Neural crest cell (in vitro differentiated cells): ENCODE measurements at places on chromosomes 5 and 9. TPM values are rescaled to one million over a fixed set of nuclear protein-coding genes. Genes with fewer than 3 reads are reported as not detected.

GRCh38 chr5:61168951-61169350 is 6.7 kb upstream of the SMIM15 start:
- no peaks in the 10 kb centered on the region for H3K27me3 ChIP-seq
- no peak overlapping the region for H3K27ac ChIP-seq
- DNase-seq = no peak
- H3K4me3 ChIP-seq = no peak overlapping the region
- H3K36me3 ChIP-seq = peaks cover 9% of the 10 kb centered on the region

- H3K4me3 ChIP-seq = no peak overlapping the region
- DNase-seq = no peak
- H3K27me3 ChIP-seq = peaks cover 3% of the 10 kb centered on the region
- no peaks in the 10 kb centered on the region for H3K36me3 ChIP-seq
- H3K4me1 ChIP-seq = no peaks in the 10 kb centered on the region
Measured at GRCh38 chr9:37371565-37372464, 50.7 kb upstream of the GRHPR start.

SURF6 gene
- 22.4 and 23.9 TPM in 2 replicates for total RNA-seq

DNA sequence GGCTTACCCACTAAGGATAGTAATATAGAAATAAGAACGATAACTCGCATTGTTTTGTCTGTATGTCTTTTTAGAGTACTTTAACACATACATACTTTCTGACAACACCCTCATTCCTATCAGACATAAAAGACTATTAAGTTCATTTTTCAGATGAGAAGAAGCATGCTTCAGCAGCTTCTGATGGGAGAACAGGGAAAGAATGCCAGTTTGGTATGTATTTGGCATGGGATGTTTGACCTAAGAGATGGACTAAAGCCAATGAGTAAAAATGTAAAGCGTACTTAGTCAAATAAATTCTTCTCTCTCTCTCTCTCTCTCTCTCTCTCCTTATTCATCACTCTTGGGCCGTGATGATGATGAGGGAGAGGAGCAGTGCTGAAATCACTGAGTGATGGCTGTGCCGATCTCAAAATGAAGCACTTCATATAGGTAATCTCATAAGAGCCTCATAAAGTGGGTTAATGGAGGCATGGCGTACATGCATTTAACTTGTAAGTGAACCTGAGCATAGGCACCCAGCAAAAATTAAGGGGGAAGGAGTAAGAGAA is 71.5 kb downstream of the SLIT3 start:
- H3K27me3 ChIP-seq = peaks cover 7% of the 10 kb centered on the region
- no peak overlapping the region for H3K4me3 ChIP-seq
- no peaks in the 10 kb centered on the region for H3K4me1 ChIP-seq
- H3K36me3 ChIP-seq = no peaks in the 10 kb centered on the region
- DNase-seq = no peak
- H3K27ac ChIP-seq = no peak overlapping the region

DNA sequence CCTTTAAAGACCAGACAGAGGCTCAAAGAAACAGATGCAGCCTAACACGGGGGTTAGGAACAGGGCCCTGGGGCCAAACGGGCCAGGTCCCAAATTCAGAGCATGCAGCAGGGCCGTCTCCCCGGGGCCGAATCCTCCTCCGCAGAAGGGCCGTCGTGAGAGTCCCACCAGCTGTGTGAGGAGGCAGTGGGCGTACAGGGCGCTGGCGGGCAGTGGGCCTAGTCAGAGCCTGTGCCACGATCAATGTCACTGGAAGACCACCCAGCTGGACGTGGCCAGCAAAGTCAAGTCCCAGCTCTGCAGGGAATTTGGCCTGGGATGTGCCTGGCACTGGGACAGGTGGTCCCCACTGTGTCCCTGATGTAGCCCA is 15.8 kb upstream of the FCN2 start:
- H3K4me1 ChIP-seq = no peaks in the 10 kb centered on the region
- H3K27ac ChIP-seq = no peak overlapping the region
- peaks cover 2% of the 10 kb centered on the region for H3K27me3 ChIP-seq
- DNase-seq = no peak

- H3K36me3 ChIP-seq = no peaks in the 10 kb centered on the region
- peaks cover 3% of the 10 kb centered on the region for H3K4me1 ChIP-seq
- H3K27ac ChIP-seq = no peak overlapping the region
- H3K4me3 ChIP-seq = no peak overlapping the region
Measured at GRCh38 chr9:87371795-87372355, 125.8 kb upstream of the DAPK1 start.

- no peak overlapping the region for H3K4me3 ChIP-seq
- no peaks in the 10 kb centered on the region for H3K27me3 ChIP-seq
- no peak for DNase-seq
- H3K4me1 ChIP-seq = peaks cover under 1% of the 10 kb centered on the region
Measured at GRCh38 chr9:109912726-109913460, 132.9 kb downstream of the PALM2AKAP2 start.

FAM78A gene
- total RNA-seq = 3.8 and 4.4 TPM in 2 replicates

GRCh38 chr5:180590543-180591310 is 572 bp downstream of the SCGB3A1 start:
- H3K27me3 ChIP-seq = peaks cover 72% of the 10 kb centered on the region
- no peak overlapping the region for H3K4me3 ChIP-seq
- peak; percentile 6 for DNase-seq
- H3K4me1 ChIP-seq = peaks cover 11% of the 10 kb centered on the region
- no peak overlapping the region for H3K27ac ChIP-seq

GRCh38 chr5:74648835-74649293 is 8.3 kb upstream of the ENC1 start:
- no peak for DNase-seq
- H3K27ac ChIP-seq = peak overlapping the region; percentile 4
- H3K4me3 ChIP-seq = peak overlapping the region; percentile 43
- H3K36me3 ChIP-seq = no peaks in the 10 kb centered on the region
- H3K4me1 ChIP-seq = peaks cover 47% of the 10 kb centered on the region

DNA sequence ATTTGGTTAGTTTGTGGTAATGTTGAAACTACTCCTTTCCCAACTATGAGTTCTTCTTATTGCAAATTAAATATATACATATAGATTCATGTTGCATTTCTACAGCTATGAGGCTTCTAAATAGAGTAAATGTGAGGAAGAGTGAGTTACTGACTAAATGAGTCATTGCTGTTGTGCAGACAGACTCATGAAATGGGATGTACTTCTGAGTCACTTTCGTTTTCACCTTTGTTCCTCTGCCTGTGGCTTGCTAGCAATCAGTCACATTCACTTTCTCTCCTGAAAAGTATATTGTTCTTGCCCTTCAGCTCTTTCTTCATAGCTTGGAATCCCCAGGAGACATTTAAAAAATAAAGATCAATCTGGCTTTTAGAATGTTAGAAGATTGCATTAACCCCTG is 295.5 kb upstream of the SMC2 start:
- H3K4me1 ChIP-seq = no peaks in the 10 kb centered on the region
- H3K27me3 ChIP-seq = no peaks in the 10 kb centered on the region

GRCh38 chr9:92764381-92764987 is at the start of gene BICD2:
Gene BICD2 (minus strand): TSS chr9:92764833. CDS start chr9:92764744, 89 bp downstream.
- H3K27ac ChIP-seq = peak within 1 kb of the TSS; percentile 98
- peak within 1 kb of the TSS; percentile 94 for H3K4me3 ChIP-seq
- H3K27me3 ChIP-seq = peaks cover 3% of the 10 kb centered on the region
- no peaks in the 10 kb centered on the region for H3K36me3 ChIP-seq
- DNase-seq = peak; percentile 18

DNA sequence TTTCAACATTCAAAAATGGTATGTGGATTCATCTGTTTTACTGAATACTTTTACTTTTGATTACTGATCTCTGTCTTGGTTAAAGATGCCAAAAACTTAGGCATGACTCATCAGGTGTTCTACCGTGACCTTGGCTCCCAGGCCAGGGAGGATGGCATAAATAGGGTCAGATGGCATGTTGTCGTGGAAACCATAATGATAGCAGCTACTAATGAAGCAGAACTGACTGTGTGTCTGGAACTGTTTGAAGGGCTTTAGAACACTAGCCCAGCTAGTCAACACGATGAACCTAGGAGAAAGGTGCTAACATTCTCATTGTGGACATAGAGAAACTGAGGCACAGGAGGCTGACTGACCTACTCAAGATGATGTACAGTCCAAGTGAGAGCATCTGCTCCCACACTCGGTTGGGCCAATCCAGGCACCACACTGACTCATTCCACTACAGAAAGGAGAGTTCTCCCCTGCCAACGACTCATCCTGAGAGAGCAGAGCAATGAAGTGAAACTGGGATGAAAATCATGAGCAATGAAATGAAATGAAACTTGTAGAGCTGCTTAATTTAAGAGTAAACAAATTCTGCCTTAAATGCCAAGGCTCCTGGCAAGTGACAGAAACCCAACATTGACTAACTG is 116.0 kb downstream of the TENT4A start:
- H3K27ac ChIP-seq = no peak overlapping the region
- H3K27me3 ChIP-seq = peaks cover 2% of the 10 kb centered on the region
- no peak overlapping the region for H3K4me3 ChIP-seq
- H3K36me3 ChIP-seq = peaks cover 2% of the 10 kb centered on the region
- no peak for DNase-seq
- H3K4me1 ChIP-seq = peaks cover 12% of the 10 kb centered on the region

CD74 gene
- total RNA-seq = 6.3 and 7.3 TPM in 2 replicates

DNA sequence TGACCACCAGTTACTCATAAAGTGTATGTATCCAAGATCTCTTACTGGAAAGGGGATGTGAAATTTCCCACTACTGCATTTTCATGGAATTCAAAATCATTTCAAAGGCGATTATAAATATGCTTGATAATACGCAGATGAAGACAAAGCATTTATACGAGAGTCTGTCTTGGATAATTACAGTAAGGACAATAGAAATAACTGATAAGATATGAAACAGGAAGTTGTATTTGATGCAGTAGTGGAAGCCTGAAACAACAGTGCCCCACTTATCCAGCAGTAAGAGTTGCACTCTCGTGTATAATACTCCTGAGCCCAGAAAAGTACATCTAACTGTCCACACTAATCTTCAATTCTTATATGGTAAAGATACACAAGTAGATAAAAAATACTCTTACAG is 188.7 kb upstream of the POU5F2 start:
- H3K4me1 ChIP-seq = peaks cover 13% of the 10 kb centered on the region
- no peaks in the 10 kb centered on the region for H3K27me3 ChIP-seq
- no peak for DNase-seq
- H3K4me3 ChIP-seq = no peak overlapping the region
- H3K27ac ChIP-seq = no peak overlapping the region

BNIP1 gene
- 14.2 and 14.6 TPM in 2 replicates for total RNA-seq

TEX48 gene
- not detected in 2 replicates for total RNA-seq

CNTNAP3B gene
- total RNA-seq = 9.4 and 10.0 TPM in 2 replicates

GRCh38 chr5:80368661-80369480 is 39.0 kb upstream of the ZFYVE16 start:
- DNase-seq = no peak
- peaks cover 12% of the 10 kb centered on the region for H3K36me3 ChIP-seq
- H3K4me3 ChIP-seq = no peak overlapping the region
- H3K4me1 ChIP-seq = peaks cover 46% of the 10 kb centered on the region
- H3K27me3 ChIP-seq = no peaks in the 10 kb centered on the region
- H3K27ac ChIP-seq = no peak overlapping the region

GRCh38 chr5:55634209-55634805 is 77.8 kb downstream of the SLC38A9 start:
- H3K36me3 ChIP-seq = peaks cover 6% of the 10 kb centered on the region
- H3K27ac ChIP-seq = no peak overlapping the region
- H3K27me3 ChIP-seq = no peaks in the 10 kb centered on the region
- H3K4me3 ChIP-seq = no peak overlapping the region

- no peak overlapping the region for H3K27ac ChIP-seq
- H3K4me3 ChIP-seq = no peak overlapping the region
- no peak for DNase-seq
Measured at GRCh38 chr5:172672681-172673080, 31.6 kb downstream of the NEURL1B start.

DNA sequence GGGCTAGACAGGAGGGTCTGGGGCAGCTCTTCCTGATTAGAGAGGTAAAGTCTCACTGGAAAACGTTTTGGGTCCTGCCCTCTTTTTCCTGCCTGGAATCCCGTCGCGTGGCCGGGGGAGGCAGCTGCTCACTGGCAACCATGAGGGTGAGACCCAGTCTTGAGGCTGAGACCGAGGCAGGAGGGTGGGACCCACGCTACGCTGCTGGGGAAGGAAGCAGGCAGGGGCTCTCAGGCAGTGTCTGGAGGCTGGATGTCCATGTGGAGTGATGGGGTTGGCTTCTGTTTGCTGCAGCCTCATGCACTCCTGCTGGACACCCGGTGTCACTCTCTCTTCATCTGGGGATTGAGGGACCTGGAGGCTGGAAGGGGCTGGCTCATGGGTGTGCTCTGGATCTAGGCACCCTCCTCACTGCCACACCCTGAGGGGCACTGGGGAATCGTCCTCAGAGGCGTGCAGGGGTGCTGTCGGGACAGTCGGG is 11.3 kb upstream of the SLC2A6 start:
- H3K27ac ChIP-seq = no peak overlapping the region
- no peaks in the 10 kb centered on the region for H3K36me3 ChIP-seq
- H3K4me3 ChIP-seq = no peak overlapping the region
- H3K4me1 ChIP-seq = no peaks in the 10 kb centered on the region
- no peaks in the 10 kb centered on the region for H3K27me3 ChIP-seq

HRCT1 gene
- total RNA-seq = not detected in 2 replicates

PALM2AKAP2 gene
- 5.6 and 7.1 TPM in 2 replicates for total RNA-seq

DNA sequence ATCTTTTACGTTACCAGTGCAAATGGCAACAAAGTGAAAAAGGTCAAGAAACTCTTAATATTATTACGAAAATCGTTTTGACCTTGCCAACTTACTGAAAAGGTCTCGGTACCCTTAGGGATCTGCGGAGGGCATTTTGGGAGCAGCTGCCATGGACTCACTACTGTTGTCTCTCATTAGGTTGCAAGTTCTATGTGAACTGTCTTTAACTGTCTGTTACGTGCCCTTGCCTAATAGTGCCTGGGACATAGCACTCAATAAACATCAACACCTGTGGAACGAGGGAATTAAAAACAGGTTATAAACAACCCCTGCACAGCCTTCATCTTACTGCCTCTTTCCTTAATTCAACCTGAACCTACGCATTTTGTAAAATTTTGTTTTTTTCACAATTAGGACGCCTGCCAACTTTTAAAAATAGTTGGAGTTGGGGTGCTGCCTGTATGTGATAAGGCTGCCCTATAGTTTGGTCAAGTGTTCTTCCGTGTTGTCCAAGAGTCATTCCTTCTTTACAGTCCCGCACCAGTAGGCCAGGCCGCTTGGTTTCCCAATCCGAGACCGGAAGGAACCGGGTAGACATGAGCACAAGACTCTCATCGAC is 527 bp upstream of the SREK1 start:
- H3K27ac ChIP-seq = peak overlapping the region; percentile 100
- H3K27me3 ChIP-seq = peaks cover 12% of the 10 kb centered on the region
- DNase-seq = no peak
- H3K36me3 ChIP-seq = no peaks in the 10 kb centered on the region

- peaks cover 13% of the 10 kb centered on the region for H3K4me1 ChIP-seq
- peaks cover 64% of the 10 kb centered on the region for H3K27me3 ChIP-seq
- H3K4me3 ChIP-seq = peak overlapping the region; percentile 86
- DNase-seq = no peak
Measured at GRCh38 chr5:95621839-95622629, 2.1 kb downstream of the GPR150 start.

GRCh38 chr5:7794311-7794710 is 56.6 kb downstream of the CFAP90 start:
- no peak for DNase-seq
- no peak overlapping the region for H3K4me3 ChIP-seq
- peak overlapping the region; percentile 51 for H3K27ac ChIP-seq
- no peaks in the 10 kb centered on the region for H3K36me3 ChIP-seq
- peaks cover 20% of the 10 kb centered on the region for H3K4me1 ChIP-seq
- H3K27me3 ChIP-seq = no peaks in the 10 kb centered on the region
